ENCODE measurements at places on chromosomes 7 and 10.

DNA sequence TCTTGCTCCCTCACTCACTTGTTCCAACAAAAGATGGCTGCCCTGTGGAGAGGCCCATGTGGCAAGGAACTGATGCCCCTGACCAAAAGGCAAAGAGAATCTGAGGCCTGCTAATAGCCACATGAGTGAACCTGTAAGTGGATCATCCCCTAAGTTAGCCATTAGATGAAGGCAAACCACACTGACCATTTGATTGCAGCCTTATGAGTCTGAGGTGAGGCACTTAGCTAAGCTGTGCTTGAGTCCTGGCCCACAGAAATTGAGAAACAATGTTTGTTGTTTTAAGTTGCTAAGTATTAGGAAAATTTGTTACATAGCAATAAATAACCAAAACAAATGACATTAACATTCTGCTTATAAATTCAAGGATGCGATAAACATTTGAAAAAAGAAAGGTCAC, 100.1 kb upstream of the BET1 start:
- no peak for DNase-seq

DNA sequence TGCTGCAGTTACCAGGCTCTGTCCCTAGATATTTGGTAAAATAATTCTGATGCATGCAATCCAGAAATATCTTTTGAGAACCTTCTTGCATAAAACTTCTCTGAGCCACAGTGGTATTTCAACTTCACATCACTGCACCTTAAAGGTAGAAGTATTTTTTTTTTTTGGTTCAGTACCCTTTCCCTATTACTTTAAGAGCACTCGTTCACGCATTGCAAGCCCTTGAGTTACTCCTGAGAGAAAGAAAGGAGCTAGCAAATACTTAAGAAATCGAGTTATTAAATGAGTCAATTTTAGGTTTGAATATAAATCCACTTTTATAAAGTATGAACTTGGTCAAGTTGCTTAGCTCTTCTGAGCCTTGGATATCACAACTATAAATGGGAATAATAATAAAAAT, 607.1 kb upstream of the LRRTM3 start:
- no peak for DNase-seq

- DNase-seq: no peak
Observed at GRCh38 chr10:132974249-132974796, 32.0 kb upstream of the CFAP46 start.

DNA sequence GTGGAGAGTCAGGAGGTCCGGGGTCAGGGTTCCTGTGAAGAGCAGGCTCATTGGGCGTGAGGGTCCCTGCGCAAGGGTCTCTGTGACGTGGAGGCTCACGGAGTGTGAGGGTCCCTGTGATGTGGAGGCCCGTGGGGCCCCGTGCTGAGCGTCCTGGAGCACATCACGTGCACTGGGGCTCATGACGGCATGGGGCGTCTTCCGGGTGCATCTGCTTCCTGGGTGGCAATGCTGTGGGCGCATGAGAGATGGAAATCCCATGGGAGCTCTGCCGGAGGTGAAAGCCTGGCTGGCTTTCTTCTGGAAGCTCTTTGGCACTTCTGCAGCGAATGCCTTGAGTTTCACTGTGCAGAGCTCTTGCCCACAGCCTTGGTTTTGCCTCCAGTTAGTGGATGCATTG, 71.4 kb downstream of the WDR37 start:
- DNase-seq: no peak

- DNase-seq: no peak
Observed at GRCh38 chr7:105003275-105003674, 10.7 kb upstream of the KMT2E start.

GRCh38 chr10:34184939-34185386, 630.1 kb downstream of the PARD3 start:
- no peak for DNase-seq

GRCh38 chr10:22544325-22545068, 169.9 kb downstream of the PIP4K2A start:
- no peak for DNase-seq

GRCh38 chr10:132273966-132274365, 33.8 kb downstream of the STK32C start:
- DNase-seq: no peak

DNA sequence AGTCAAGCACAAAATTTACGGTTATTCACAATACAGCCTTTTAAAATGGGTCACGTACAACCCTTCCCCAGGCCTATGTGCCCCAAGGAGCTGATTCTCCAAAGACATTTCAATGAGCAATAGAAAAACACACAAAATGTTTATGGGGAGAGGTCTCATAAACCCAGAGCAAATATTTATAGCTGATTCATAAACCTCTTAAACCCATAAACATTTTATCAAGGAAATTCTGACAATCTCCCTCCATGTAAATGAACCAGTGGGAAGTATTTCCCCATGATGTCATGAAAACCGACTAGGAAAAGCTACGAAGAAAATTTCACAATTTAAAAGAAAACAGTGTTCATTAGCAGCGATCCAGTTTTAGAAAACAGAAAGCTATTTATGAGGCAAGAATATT, 36.0 kb downstream of the SFMBT2 start:
- DNase-seq: no peak

GRCh38 chr10:21519397-21519933, 6.0 kb downstream of the SKIDA1 start:
- no peak for DNase-seq

- DNase-seq: no peak
Observed at GRCh38 chr10:80144067-80144695, 11.7 kb downstream of the PLAC9 start.

DNA sequence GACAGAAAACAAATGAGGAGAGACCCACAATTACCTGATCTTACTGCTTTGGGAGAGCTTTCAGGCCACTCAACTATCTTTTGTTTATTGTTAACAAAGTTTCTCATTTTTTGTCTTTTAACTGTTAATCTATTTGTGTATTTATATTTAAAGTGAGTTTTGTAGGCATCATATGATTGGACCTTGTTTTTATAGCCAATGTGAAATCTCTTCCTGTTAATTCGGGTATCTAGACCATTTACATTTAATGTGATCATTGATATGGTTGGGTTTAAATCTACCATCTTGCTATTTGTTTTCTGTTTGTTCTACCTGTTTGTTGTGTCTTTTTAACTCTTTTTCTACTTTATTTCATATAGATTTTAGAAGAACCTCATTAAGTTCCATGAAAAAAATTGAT, 12.5 kb downstream of the OPALIN start:
- no peak for DNase-seq

GRCh38 chr10:72688208-72688651, 3.7 kb upstream of the MCU start:
- no peak for DNase-seq

DNA sequence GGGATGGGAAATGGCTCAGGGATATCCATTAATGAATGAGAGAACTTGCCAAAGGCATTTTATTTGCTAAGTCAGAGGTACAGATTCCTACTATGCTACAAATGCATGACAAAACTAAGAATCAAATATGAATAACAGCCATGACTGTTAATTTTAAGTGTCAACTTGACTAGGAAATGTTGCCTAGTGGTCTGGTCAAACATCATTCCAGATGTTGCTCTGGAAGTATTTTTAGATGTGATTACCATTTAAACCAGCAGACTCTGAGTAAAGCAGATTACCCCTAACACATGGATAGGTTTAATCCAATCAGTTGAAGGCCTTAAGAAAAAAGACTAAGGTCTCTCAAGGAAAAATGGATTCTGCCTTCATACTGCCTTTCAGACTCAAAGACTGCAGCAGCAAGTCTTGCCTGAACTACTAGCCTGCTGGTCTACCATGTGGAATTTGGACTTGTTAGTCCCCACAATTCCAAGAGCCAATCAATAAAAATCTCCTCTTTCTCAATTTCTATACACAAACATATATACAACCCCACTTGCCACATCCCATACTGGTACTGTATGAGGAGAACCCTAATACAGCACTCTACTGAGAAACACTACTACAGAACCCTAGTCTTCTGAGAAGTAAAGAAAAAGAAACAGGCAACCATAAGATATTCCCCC, 119.1 kb downstream of the NRBF2 start:
- no peak for DNase-seq

DNA sequence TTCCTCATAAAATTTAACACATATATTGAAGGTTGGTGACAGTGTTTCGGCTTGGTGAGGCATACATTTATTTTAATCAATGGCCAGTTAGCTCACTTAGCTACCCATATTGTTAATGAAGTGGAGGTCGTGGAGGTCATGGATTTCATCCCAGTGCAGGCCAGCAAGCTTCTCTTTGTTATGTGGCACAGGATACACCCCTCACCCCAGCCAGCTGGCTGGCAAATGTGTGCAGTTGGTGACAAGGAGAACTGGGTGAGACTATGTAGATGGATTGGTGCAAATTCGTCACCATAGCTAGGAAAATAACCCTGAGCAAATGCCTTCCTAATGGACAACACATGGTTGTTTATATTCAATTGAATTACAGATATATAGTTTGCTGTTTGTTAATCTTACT, 50.5 kb upstream of the FOXP2 start:
- DNase-seq: no peak

DNA sequence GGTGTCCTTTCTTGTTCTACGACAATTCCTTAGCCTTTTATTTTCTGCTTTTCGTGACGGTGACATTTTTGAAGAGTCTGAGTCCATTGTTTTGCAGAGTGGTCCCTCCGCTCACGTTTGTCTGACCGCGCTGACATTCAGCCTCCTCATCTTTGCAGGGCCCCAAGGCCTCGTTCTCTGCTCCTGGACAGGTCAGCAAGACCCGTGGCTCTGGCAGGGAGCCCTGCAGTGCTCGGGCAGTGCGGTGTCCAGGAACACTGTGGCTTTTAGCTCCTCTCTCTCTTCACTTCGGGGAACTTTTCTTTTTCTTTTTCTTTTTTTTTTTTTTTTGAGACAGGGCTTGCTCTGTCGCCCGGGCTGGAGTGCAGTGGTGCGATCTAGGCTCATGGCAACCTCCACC, 142.5 kb downstream of the DNAJB6 start:
- DNase-seq: no peak

DNA sequence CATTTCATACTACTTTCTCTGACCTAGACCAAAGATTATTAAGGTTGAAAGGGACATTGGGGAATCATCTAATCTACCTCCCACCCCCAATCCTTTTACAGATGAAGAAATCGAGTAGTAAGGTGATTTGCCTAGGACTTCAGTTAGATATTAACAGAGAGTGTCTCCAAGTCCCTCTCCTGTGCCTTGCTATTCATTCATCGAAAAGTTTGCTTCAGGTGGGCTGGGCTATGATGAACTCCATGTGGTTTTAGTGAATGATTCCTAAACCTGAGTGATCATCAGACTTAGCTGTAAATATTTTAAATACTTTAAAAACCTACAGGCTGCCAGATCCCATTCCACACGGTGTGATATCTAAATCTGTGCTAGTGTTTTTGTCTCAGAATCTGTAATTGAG, 259.4 kb upstream of the SORCS1 start:
- DNase-seq: no peak

GRCh38 chr7:157238087-157238486, 98.7 kb upstream of the DNAJB6 start:
- no peak for DNase-seq

- peak; percentile 17 for DNase-seq
Observed at GRCh38 chr10:74898201-74898976, 72.0 kb downstream of the KAT6B start.

DNA sequence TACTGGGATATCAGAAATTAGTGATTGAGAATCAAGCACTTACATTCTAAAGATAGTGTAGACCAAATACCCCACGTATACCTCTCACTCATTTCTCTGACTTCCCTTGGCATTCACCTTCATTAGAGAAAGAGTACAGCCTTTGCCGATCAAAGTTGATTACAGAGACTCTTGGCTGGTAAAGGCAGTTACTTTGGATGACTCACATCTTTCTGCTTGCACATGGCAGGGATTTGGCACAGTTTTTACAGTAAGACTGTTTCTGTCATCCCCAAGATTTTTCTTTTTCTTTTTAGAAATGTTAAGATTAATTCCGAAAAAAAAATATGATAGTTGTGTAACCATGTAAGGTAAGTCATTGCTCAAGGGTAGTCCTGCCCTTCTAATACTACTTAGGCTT, 143.0 kb downstream of the TSPAN12 start:
- DNase-seq: no peak

DNA sequence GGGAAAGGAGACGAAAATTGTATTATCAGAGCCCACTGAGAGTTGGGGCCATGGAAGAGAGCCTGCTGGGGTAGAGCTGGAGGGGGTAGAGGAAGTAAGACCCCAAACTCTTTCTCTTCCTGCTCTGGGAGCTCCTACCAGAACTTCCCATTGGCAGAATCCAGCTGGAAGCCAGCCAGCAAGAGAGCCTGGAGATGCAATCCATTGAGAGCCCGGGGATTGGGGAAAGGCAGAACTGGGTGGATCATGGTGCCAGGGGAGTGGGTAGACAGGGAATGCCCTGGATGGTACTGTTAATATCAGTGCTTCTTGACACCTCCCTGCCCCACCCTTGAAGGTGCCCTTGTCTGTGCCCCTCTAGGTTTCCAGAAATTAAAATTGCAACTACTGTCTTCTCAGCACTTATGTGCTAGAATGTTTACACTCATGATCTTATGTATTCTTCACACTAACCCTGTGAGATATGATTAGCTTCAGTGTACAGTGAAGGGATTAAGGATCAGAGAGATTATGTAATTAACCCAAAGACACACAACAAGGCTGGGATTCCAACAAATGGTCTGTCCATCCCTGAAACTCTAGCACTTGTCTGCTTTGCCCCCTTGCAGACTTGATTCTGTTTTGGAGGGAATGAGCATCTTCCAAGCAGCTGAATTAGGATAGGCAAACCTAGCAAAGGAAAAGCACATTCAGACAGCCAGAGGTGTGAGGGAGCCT, 154.1 kb downstream of the C10orf105 start:
- no peak for DNase-seq

- DNase-seq: no peak
Observed at GRCh38 chr10:33661580-33662336, 327.3 kb upstream of the NRP1 start.

DNA sequence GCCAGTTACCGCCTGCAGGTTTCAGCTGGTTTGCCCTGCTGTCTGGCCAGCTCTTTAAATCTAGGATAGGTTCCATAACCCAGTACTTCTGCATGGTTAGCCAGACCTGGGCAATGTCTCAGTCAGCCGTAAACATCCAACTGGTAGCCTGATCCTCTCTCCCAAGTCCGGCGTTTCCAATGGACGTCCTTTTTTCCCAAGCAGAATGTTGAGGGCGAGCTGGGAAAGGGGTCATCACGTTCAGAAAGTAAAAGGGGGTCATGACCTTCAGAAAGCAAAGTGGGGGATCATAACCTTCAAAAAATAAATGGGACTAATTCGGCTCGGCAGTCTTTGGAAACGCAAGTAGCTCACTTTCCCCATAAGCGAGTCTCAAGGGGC, 430 bp downstream of the PON3 start:
- DNase-seq: no peak

- no peak for DNase-seq
Observed at GRCh38 chr10:1557081-1557480, 180.2 kb downstream of the ADARB2 start.

GRCh38 chr7:127751062-127751461, 99.1 kb downstream of the SND1 start:
- no peak for DNase-seq

GRCh38 chr7:129615018-129615417, 3.5 kb downstream of the NRF1 start:
- peak; percentile 62 for DNase-seq
